Stimulated activated CD4-positive, alpha-beta T cell treated with anti-CD3 and anti-CD28 coated beads, Interleukin-15, amount 100 ng/mL, for 24 hours (primary cell): ENCODE measurements at places on chromosomes 1 and 21.

GRCh38 chr1:103266036-103266435 lies 157.7 kb upstream of the COL11A1 start:
- no peak for DNase-seq

DNA sequence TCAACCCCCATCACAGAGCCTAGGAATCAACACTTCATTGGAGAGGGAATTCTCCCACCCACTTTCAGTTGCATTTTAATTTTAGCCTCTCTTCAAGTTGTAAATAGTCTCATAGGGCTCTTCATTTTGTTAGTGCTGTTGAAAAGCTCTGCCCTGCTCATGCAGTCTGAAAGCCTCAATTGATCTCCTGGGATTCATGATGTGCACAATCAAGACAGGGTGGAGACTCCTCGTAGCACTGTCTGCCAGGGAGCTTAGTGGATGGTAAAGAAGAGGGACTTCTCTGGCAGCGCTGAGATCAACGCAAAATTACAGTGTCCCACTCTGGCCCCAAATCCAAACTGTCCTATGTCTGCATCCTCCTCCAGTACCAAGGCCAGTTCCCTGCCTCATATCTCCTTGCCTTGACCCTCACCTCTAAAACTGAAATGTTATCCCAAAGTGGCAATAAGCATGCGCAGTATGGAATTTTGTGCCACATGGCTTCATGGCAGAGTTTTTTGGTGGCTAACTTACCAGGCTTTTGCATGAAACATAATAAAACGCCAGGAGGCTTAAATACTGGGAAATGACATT lies 282.2 kb downstream of the CACNA1E start:
- no peak for DNase-seq

GRCh38 chr1:59298710-59299346 lies 1.9 kb downstream of the FGGY start:
- DNase-seq, result no peak

DNA sequence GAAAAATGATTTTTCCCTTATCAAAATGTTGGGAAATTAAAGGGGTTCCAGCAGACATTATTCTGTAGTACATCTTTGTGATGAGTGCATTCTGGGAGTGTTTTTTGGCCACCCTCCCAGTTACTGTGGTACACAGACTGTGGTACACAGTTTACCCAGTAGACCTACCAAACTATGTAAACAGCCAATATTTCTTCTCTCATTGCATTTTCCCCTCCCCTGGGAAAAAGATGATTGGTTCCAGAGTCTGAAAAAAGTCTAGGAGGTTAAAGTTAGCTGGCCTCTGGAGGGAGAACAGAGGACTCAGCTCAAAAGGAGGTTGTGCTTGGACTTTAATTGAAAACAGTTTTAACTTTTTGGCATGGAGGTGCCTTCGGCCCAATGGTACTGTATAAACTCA lies 42.5 kb downstream of the PGM1 start:
- no peak for DNase-seq

DNA sequence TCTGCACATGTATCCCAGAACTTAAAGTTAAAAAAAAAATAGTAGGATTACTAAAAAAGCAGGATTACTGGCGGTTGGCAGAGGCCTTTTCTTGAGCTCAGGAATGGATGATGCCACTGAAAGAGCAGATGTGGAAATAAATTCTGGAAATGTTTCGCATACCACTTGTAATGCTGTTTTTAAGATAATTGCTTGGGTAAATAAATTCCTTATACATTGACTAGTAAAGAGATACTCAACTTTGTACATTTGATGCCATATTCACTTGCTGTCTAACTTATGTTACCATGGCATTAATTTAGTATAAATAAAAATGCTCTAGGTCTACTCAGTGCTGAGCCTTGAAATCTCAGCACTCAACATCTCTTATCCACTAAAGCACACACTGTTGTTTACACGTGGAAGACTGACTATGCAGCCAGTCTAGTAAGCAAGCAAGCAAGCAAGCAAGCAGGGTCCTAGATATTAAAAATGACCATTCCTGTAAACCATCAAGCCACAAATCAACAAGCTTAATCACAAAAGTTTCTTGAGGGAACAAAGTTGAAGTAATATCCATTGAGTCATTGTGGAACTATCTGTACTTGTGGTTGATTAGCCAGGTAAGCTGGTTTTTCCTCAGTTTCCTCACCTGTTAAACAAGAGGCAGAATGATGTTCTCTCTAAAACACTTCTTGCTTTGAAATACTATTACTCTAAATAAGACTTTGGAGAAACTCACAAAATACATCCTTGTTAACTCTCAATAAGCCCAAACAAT lies 1.7 kb upstream of the RASAL2 start:
- no peak for DNase-seq

- no peak for DNase-seq
Measured at GRCh38 chr1:55418208-55419000, 203.2 kb upstream of the USP24 start.
